Adrenal gland (tissue), 19 donors: ENCODE measurements at places on chromosomes 3 and 15.
A peak's percentile ranks its signal among the peaks of the same experiment; 100 is the strongest.

GRCh38 chr3:63975723-63976122, 47.6 kb downstream of the PSMD6 start:
- peak; percentile 48 for DNase-seq

DNA sequence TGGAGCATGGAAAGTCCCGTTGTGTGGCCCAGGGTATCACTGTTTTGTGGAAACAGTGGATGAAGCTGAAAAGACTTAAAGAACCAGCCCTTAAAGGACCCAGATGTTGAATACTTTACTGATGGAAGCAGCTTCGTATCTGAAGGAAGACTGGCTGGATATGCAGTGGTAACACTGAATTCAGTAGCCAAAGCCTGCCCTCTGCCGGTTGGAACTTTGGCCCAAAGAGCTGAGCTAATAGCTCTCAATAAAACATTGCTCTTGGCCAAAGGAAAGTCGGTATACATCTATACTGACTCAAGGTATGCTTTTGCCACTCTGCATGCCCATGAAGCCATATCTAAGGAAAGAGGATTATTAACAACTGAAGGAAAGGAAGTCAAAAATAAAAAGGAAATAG, 885.4 kb downstream of the PDCD6IP start:
- peak; percentile 58 for DNase-seq

DNA sequence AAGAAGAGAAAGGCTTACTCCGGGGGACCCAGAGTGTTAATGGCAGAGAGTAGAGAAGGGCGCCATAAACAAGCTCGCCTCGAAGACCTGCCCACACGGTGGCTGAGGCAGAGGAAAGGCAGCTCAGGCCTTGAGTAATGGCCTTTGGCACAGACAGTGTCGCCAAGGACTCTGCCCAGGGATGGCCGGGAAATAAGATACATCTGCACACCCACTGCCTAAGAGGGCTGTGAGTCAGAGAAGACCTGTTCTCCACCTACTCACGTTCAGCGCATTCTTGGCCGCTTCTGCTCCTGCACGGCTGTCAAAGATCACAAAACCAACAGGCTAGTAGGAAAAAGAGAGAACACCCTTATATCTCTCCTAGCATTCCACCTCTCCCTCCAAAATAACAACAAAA, 26.2 kb downstream of the RBPMS2 start:
- DNase-seq = peak; percentile 50

GRCh38 chr3:126005951-126006350, 37.0 kb downstream of the ROPN1B start:
- DNase-seq = no peak

GRCh38 chr15:45105586-45105985, 8.4 kb downstream of the DUOX2 start:
- no peak for DNase-seq

- no peak for DNase-seq
These were observed 35.1 kb downstream of the LYZL4 start for GRCh38 chr3:42375121-42375800.

DNA sequence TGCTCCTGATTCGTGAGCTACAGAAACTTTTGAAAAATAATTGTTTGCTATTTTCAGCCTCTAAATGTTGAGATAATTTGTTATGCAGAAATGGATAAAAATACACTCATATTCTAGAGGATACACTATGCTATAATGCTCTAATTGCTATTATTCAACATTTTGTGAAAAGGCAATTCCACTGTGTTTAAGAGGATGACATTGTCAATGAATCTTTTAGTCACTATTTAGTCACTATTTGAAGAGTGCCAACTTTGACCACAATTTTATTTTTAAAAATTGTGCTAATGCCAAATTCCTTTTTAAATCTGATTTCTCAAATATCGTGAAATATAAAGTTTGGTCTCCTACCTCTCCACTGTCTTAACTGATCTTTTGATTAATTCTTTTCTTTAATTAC, 604.9 kb upstream of the KCNMB2 start:
- no peak for DNase-seq

GRCh38 chr3:62638316-62638715, 236.9 kb downstream of the CADPS start:
- DNase-seq = no peak

GRCh38 chr15:31856581-31856980, 173.7 kb upstream of the CHRNA7 start:
- no peak for DNase-seq

- DNase-seq = no peak
These were observed 166.6 kb downstream of the XXYLT1 start for GRCh38 chr3:195104340-195104739.

- no peak for DNase-seq
These were observed 27.2 kb downstream of the EEFSEC start for GRCh38 chr3:128180436-128180835.

DNA sequence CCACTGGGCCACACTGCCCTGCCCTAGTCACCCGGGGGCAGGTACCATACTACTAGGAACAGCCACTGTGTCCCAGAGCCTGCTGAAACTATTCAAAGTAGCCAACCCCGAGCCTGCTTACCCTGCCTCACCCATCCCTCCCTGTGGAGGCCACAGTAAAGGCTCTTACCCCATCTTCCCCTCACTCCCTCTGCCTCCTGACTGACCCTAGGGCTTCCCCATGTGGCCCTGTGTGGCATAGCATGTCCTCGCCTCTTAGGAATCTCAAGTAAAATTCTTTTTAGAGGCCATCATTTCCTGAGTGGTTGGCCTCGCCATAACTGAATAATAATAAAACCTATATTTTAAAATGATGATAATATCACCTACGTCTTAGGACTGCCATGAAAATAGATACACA, 112.2 kb upstream of the SLC6A11 start:
- no peak for DNase-seq

DNA sequence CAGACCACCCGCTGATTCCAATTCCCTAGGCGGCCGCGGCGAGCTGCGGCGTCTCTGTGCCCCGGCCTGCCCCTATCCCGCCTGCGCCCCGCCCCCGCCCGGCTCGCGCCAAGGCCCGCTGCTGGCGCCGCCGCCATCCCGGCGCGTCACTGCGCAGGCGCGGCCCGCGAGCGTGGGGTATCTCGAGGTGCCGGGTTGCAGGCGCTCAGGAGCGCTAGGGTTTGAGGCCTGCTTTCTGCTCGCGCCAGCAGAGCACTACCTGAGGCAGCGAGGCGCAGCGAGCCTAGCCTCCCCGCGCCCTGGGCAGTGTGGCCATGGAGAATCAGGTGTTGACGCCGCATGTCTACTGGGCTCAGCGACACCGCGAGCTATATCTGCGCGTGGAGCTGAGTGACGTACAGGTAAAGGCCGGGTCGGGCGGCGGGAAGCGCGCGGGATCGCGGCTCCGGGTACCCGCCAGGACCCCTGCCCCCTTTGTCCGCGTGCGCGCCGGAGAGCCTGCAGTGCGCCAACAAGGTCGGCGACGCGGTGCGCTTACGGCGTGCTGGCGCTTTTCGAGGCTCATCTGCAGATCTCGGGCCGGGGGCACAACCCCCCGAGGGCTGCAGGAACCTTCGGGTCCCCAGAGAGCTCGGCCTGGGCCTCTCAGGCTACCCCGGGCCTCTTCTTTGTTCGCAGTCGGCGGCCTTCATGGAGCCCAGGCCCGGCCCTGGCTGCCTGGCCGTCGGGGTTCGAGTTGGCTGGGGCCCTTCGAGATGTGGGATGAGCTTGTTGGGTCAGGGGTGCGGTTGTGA, at the start of gene HACD3:
Gene HACD3, plus strand, starts transcription at position 146 of the 794 bp plus-strand sequence. Its CDS starts 169 bp downstream, at position 315.
- DNase-seq = peak; percentile 77

DNA sequence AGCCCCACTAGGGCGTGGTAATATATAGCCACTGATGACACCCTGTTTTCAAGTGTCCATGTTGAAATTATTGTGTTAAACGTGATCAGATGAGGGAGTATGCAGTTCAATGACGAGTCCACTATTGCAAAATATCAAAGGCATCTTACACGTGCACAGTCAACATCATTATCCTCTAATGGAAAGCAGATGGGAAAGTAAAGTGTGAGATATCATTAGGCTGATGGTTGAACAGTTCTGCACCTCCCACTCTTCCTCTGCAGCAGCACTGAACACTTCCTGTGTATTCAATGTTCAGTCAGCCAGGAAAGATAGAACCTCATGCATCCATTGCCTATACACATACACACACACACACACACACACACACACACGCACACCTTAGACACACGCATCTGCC, 431.8 kb upstream of the CCDC54 start:
- DNase-seq = no peak

- peak; percentile 52 for DNase-seq
These were observed 864 bp upstream of the NEO1 start for GRCh38 chr15:73051391-73051806.

DNA sequence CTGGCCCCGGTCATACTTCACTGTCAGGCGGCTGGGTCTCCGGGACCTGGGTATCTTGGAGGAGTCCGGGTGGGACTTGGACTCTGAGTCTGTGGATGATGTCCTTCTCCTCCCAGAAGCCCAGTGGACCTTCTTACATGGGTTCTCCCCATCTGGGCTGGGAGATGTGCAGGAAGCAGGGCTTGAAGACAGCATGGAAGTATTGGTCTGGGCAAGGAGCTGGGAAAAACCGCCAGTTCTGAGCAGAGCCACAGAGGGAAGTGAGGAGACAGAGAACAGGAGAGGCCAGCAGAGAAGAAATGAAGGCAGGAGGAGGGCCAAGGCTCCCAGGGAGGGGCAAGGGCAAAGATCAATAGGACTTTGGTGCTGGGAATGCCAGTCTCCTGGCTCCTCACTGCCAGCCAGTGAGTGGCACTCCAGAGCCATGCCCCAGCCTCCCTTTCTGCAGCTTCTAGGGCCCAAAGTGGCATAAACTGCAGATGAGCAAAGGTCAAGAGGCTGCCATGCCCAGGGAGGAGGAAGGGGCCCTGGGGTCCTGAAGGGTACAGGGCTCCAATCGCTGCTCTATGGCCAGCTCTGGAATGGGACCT, at the start of gene PPP1R14D:
Gene PPP1R14D, minus strand, starts transcription at position 262 of the 590 bp plus-strand sequence. Its CDS starts 67 bp downstream, at position 195.
- no peak for DNase-seq

DNA sequence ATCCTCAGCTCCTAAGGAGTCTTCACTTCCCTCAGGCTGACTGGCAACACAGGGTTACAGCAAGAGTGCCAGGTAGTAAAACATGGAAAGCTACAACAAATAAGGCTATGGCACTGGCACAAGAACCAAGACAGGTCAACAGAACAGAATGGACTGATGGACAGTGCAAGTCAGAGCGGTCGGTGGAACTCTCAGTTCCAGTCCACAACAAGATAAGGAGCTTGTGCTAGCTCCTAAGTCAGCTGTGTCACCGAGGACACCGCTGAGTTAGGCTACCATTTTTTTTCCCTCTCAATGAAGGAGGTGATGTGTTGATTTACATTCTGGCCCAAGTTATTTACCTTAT, 55.9 kb upstream of the LIMD1 start:
- no peak for DNase-seq

- peak; percentile 48 for DNase-seq
These were observed 64.6 kb downstream of the HES1 start for GRCh38 chr3:194200422-194201081.

DNA sequence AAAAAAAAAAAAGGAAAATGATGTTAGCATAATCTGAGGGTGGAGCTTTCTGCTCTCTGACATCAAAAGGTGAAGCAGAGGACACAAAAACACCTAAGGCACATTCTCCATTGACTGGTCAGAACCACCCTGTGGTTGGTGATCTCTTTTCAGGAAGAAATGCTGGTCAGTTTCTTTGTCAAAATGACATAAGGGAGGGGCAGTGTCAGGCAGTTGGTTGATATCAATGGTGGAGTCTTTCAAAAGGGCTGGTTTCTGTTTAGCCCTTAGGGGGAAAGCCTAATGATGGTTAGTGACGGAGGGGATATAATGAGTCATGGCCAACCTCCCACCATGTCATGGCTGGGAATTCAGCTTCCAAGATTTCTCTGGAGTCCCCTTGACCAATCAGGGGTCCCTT, 185.9 kb upstream of the GBE1 start:
- DNase-seq = no peak

DNA sequence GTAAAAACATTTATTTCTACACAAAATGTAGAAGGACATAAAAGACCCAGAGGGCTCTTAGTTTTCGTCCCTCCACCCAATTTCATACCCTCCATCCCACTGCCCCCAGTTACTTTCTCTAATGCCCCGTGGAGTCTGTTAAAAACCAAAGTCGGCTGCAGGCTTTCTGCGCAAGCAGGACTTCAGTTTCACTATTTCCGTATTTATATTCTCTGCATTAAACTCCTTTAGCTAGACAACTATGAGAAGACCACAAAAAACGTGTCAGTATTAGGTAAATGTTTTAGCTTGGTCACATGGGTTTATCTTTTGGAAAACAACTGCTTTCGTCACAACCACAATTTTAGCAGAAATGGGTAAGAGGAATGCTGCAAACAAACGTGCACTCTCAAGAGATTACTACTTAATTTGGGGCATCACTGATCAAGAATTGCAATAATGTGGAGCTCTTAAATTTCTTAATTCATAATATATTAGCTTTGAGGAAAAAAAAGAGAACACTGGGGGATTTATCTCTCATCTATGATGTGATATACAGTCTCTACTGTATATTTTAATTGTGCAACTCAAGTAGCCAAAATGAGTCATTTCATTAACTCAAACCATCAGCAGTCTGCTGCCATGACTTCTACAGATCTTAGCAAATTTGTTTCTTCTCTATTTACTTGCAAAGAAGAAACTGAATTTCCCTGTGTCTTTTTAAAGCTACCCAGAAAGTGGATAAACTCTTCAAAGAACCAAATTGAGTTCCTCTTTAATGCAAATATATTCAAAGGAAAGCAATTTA, 740 bp upstream of the NSMCE3 start:
- peak; percentile 8 for DNase-seq

GRCh38 chr15:93047621-93048425, 41.2 kb downstream of the RGMA start:
- no peak for DNase-seq

DNA sequence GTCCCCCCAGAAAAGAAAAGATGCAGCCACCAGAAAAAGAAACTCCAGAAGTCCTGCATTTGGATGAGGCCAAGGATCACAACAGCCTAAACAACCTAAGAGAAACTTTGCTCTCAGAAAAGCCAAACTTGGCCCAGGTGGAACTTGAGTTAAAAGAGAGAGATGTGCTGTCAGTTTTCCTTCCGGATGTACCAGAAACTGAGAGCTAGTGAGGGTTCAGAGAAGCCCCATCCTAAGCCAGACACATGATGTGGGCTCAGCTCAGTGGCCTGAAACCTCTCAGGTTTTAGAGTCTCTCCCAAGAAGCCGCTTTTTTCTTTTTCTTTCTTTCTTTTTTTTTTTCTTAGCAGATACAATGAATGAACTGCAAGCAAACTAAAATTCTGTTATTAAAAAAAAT, 7.8 kb downstream of the SLC51B start:
- no peak for DNase-seq

- DNase-seq = no peak
These were observed 4.7 kb upstream of the CORO2B start for GRCh38 chr15:68574046-68574445.

- DNase-seq = no peak
These were observed 2.1 kb upstream of the GPR27 start for GRCh38 chr3:71751602-71752001.
